ENCODE measurements at places on chromosomes 1 and 21.

DNA sequence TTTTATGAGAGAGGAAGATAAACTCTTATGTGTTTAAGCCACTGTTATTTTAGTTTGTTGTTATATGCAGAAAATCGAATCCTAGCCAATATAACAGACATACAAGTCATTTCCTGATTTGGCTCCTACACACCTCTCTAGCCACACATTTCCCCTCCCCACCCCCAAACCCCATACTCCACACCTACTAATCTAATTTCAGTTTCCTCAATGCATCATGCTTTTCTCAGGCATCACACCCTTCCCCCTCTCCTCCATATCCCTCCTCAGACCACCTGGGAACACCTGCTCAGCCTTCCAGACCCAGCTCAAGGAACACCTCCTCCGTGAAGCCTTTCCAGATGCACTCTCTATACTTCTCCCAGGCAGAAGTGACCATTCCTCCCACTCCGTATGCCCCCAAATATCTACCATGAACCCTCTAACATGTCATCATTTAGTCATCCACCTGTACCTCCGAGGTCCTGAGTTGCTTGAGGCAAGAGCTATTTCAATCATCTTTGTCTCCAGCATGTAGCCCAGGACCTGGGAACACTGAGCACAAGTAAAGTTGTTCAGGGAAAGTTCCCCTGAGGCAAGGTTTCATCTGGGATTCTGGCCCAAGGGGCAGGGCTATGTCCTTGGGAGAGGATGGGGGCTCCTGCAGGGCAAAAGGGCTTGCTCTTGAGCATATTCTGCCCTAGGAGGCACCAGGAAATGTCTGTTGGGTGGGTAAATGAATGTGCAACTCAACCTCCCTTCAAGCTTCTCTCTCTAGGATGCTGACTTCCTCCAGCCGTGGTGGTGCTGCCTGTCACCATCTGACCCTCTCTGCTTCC lies 126.8 kb downstream of the HIVEP3 start:
- no peak for DNase-seq

DNA sequence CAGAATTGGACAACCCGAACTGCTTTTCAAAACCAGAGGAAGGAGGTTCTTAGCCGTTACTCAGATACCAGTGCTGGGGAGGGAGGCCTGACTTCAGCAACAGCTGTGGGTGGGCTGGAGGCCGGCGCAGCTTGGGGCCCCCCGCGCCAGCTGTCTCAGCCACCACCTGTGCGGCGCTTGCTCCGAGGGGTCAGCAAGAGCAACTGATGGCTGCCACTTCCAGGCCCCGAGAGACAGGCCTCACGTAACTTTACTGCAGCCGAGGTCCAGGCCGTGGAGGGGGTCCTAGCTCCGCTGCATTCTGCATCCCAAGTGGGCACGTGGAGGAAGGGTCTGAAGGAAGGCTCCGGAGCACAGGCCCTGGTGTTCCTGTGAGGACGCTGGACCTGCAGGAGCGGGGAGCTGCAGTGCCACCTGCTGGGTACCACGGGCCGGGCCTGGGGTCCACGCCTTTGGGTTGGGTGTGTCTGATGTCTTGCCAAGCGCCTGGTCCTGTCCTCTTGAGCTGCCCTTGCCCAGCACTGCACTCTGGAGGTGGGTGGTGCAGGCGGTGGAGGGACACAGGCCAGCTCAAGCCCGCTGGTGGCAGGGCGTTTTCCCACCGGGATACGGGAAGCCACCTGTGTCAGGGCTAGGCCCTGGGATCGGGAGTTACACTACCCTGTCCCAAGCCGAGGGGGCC lies 9.8 kb downstream of the THAP3 start:
- no peak for DNase-seq

- no peak for DNase-seq
These were observed 7.8 kb downstream of the ANGPTL7 start for GRCh38 chr1:11196945-11197344.

GRCh38 chr1:48823168-48823567 lies 46.5 kb upstream of the BEND5 start:
- DNase-seq = no peak

DNA sequence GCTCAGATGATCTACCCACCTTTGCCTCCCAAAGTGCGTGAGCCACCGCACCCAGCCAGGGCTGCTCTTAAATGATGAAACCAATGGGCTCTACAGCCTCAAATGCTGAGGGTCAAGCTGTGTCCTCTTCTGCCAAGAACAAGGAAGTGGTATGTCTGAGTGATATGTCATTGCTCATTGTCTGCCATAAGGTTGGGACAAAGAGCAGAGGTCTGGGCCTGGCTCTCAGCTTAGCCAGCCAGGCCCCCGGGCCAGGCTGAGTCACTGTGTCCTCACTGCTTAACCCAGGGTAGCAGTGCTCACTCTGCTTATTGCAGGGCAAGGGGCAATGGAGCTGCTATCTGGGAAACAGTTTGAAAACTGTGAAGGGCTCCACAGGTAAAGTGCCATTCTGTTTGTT lies 8.3 kb upstream of the ETS2 start:
- DNase-seq = no peak

DNA sequence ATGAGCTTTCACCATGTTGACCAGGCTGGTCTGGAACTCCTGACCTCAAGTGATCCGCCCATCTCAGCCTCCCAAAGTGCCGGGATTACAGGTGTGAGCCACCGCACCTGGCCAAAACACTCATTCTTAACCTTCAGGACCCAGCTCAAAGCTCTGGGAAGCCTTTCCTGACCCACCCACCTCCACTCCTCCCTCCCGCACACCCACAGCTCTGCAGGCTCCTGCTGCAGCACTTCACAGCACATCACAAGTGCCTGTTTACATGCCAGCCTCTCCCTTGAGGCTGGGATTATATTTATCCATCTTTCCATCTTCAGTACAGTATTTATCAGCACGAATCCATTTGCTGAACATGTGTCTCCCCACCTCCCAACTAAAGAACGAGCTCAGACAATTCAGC lies 14.9 kb downstream of the SLC9A1 start:
- DNase-seq = no peak

DNA sequence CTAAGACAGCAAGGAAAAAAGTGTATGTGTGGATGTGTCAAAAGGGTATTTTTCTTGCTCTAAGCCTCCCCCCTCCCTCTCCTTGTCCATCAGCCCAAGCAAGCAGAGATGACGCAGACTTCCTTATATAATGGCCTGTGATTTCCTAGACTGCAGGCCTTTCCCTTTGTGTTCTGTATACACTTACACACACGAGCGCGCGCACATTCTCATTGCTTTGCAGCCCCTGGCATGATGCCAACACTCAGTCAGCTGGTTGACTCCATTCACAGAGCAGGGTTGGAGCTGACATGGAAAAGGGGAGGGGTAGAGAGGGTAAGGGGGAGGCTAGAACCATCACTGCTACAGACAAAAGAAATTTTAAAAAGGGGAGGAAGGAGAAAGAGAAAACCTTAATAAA lies 41.8 kb downstream of the GATAD2B start:
- DNase-seq = no peak

DNA sequence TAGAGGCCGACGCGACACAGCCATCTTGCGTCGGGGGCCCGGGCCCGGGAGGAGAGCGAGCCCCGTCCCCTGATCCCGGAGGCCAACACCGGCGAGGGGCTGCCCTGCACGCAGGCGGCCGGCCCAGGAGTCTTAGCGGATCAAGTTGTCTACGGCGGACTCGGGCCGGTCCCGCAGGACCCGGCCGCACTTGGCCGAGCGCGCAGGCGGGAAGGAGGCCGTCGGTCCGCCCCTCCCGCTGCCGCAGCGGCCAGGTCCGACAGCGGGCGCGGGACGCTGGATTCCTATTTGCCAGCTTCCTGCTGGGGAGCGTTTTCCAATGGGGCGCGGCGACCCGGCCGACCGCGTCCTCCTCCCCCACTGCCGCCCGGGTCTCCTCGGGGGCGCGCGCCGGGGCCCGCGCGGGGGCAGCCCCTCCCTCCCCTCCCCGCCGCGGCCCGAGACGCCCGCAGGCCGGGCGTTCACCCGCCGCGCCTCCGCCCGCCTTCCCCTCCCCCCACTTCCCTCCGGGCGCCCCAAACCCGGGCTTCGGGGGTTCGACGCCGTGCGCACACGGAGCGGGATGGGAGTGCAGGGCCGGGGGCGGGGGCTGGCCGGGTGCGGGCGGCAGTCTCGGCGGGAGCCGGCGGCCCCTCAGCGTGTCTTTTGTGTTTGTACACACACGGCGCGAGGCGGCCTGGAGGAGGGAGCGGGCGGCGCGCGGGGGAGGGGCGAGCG lies 517 bp upstream of the H3-3A start:
- peak; percentile 73 for DNase-seq

Measured in bone marrow (tissue), 2 donors.